ENCODE measurements at places on chromosomes 7 and 10. TPM values are rescaled to one million over a fixed set of nuclear protein-coding genes. Genes with fewer than 3 reads are reported as not detected.

Gene CAPZA2
- 336 TPM for total RNA-seq

Gene NCF1
- total RNA-seq: not detected

Gene SFRP5
- not detected for total RNA-seq

Gene NAT16
- not detected for total RNA-seq

Gene ATG9B
- total RNA-seq: not detected

Gene HYCC1
- 61.7 TPM for total RNA-seq

All from epithelial cell of umbilical artery (primary cell).